ENCODE measurements at places on chromosomes 6 and 20.
A peak's percentile ranks its signal among the peaks of the same experiment; 100 is the strongest.

DNA sequence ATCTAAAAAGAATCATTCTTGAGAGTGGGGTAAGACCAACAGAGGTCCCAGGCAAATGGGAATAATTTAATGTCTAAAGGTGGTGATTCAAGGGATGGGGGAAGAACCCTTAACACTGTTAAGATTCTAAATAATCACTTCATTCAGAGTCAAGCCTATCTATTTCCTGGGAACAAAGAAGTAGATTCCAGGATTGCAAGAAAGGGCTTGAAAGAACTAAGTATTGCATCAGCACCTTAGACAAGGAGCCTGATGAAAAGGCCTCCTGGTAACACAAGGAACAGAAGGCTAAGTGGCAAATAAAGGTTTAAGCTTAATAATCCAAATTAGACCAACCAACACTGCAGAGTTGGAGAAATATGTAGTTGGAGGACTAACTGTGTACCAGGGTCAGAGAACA, 620.7 kb upstream of the BTBD3 start:
- no peak for DNase-seq

GRCh38 chr20:911882-912600, 4.1 kb downstream of the ANGPT4 start:
- DNase-seq, result no peak

DNA sequence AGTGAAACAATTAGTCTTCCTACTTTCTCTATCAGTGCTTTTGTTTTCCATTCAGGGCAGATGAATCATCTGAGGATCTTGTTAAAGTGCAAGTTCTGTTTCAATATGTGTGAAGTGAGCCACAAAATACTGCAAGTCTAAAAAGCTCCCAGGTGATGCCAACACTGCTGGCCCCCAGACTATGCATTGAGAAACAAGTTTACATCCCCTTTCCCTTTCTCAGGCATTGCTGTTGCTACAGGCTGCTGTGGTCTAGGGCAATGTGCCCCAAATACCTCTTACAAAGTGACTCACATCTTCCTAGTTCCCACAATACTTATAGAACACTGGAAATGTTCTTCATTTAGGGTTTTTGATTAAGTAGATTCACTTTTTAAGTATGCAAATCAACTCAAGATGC, 31.8 kb downstream of the ABRACL start:
- DNase-seq, result peak; percentile 94

- no peak for DNase-seq
Measured at GRCh38 chr6:27312146-27312949, at the start of gene POM121L2. POM121L2 (minus strand) TSS chr6:27312273; CDS start chr6:27312170, 103 bp downstream.

GRCh38 chr6:1572892-1573291, 36.8 kb upstream of the FOXC1 start:
- DNase-seq, result no peak

- no peak for DNase-seq
Measured at GRCh38 chr6:35064757-35065440, 76.2 kb downstream of the TCP11 start.

GRCh38 chr20:55166063-55166462, 690.7 kb downstream of the DOK5 start:
- no peak for DNase-seq

GRCh38 chr6:104473021-104473429, 386.7 kb downstream of the HACE1 start:
- no peak for DNase-seq

GRCh38 chr6:134835993-134836392, 113.9 kb downstream of the ALDH8A1 start:
- no peak for DNase-seq

GRCh38 chr6:139361211-139361610, 13.2 kb downstream of the CITED2 start:
- DNase-seq, result no peak

DNA sequence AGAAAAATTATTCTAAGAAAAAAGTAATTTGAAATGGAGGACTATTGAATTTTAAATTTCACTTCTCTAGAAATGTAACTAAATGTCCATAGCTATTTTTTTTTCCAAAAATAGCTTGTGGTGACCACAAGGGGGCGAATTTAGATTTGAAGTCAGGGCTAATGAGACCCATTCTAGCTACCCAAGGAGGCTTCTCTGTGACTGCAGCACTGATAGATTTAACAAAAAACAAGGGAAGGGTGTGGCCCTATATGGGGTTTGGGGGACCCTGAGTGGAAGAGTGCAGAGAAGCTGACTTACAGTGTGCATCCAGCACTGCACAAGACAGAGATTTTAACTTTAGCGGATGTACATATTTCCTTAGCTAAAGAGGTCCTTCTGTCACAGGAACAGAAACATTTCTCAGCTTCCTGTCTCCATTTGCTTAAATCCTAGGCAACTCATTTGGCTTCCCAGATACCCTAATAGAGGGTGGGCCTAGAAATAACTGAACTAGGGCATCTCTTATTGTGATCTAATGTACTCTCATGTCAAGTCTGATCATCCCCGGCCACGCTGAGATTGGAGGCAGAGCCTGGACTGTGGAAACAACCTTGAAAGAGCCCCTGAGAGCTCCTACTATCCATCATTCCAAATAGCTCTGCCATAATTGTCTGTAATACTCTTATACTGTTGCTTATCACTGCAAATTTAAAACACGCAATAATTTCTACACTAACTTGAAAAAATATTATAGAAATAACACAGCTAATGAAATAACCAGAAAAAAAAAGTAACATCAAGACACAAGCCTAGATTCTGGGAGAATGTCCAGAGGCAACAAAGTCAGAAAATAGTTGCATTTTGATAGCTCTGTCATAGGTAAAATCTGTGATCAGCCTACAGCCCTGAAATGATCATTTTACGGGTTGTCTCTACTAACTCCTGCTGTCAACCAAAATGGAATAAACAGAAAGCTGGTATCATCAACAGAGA, 93.6 kb downstream of the SNAP91 start:
- peak; percentile 12 for DNase-seq

GRCh38 chr6:13733178-13733887, 21.7 kb upstream of the RANBP9 start:
- DNase-seq, result peak; percentile 83
